Naive B cell (primary cell): ENCODE measurements at places on chromosomes 5 and 9. TPM values are rescaled to one million over a fixed set of nuclear protein-coding genes. Genes with fewer than 3 reads are reported as not detected.

GRCh38 chr9:20698782-20699181, 14.7 kb downstream of the FOCAD start:
- DNase-seq: no peak

SLC6A18 gene
- polyA plus RNA-seq: not detected

COL15A1 gene
- not detected for polyA plus RNA-seq

GRCh38 chr5:180201051-180201987, 7.7 kb downstream of the RASGEF1C start:
- DNase-seq: no peak

IGFBPL1 gene
- not detected for polyA plus RNA-seq

GRCh38 chr5:6568383-6568782, 64.5 kb downstream of the NSUN2 start:
- DNase-seq: no peak

- DNase-seq: no peak
These were observed 311.9 kb upstream of the TRPC7 start for GRCh38 chr5:136677217-136677616.

- DNase-seq: no peak
These were observed 97.5 kb downstream of the INIP start for GRCh38 chr9:112620388-112620787.

CCDC152 gene
- 4.3 TPM for polyA plus RNA-seq
